ENCODE measurements at places on chromosomes 1 and 21.
A peak's percentile ranks its signal among the peaks of the same experiment; 100 is the strongest.

- no peak for DNase-seq
Observed at GRCh38 chr1:230171356-230172015, 104.4 kb downstream of the GALNT2 start.

GRCh38 chr1:197049100-197049499 is 18.0 kb downstream of the F13B start:
- no peak for DNase-seq

DNA sequence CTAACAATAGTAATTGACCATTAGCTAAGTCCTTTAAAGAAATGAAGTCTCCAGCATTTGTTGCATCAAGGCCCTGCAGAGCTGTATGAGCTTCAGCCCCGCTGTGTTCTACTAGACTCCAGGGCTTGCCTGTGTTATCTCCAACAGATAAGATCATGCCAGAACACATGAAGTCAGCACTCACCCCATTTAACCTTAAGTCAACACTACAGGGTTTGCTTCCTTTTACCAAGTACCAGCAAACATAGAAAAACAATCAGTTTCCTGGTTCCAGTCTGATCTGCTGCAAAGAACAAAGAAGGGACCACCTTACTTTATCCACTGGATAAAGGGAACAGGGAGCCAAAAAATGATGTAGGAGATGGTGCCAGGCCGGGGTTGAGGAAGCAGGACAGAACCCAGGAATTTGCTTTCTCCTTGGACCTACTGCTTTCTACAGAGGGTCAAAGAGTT is 41.3 kb upstream of the ENAH start:
- no peak for DNase-seq

- no peak for DNase-seq
Observed at GRCh38 chr1:228753786-228754360, 18.6 kb downstream of the RHOU start.

DNA sequence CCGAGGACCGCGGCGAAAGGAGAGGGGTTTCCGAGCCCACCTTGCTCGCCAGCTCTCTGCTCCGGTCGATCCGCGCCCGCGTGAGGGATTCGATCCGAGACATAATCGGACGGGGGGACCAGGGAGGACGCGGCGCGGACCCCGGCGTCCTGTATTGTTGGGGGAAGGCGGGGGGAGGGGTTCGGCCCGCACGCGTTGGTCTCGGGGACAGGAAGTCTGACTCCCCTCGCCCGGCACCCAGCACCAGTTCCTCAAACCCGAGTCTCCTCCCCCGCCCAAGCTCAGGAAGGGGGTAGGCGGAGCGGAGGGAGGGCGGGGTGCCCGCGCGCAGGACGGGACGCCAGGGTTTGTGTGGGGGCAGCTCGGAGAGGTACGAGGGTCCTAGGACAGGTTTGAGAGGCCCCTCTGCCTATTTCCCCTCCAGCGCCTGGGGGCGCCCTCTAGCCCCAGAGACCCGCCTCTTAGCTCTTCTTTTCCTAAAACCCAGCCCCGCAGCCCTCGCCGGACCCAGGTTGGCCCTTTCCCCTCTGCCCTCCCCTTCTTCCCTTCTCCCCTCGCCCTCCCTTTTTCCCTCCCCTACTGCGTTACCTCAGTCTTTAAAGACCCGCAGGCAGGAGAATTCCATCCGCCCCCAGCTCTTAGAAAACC is at the start of gene ARHGEF2:
ARHGEF2 (minus strand) TSS at position 223 of the 648 bp plus-strand sequence; CDS start at position 103, 120 bp downstream.
- DNase-seq = peak; percentile 59

GRCh38 chr1:70140343-70140742 is 65.0 kb downstream of the LRRC40 start:
- DNase-seq = no peak

GRCh38 chr1:103112546-103112945 is 4.2 kb upstream of the COL11A1 start:
- DNase-seq = no peak

DNA sequence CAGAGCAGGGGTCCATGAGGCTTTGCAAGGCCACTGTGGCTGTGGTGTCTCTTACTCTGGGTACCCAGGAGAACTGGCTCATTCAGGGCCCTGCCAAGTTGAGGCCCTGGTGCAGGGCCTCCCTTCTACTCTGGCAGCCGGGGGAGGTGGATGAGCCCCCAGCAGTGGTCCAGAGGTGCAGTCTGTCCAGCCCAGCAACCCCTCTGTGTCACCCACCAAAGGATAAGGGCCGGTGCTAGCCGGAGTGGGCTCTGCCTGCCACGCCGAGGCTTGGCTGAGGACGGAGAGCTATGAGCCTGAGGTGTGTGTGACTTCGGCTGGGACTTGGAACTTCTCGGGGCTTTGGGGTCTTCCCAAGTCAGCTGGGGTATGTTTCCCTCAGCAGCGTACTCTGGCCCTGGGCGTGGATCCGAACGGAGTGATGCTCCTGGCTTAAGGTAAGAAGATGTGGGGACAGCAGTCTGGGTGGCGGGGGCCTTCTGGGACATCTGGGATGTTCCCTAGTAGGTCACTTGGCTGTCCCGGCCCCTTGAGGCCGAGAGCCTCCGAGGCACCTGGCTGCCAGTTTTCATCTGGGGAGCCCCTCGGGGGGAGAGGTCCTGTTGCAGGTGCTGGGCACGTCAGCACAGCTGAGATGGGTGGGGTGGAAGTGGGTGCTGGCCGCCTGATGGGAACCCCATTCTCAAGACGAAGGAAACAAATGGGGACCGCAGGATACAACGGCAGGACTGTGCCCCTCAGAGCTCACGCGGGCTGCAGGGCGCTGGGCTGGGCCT is 25.9 kb downstream of the RUNX3 start:
- peak; percentile 37 for DNase-seq

GRCh38 chr1:239426821-239427475 is 40.6 kb downstream of the CHRM3 start:
- DNase-seq = no peak

- no peak for DNase-seq
Observed at GRCh38 chr1:101995984-101996745, 561 bp downstream of the OLFM3 start.

DNA sequence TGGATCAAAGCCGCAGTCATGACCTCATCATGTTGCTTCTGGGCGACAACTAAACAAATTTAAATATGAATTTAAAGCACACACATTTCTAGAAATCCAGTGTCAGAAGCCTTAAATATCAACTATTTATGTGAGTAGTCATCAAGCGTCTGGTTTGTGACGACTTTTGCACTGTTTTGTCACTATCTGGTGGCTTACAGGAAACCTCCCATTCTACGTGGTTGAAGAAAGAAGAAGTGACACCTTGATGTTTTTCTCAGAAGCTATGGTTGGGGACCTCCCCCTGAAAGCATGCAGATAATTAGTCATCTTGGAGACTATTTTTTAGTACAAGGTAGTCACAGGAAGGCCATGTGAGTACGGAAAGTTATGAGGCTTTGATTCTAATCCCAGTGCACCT is 58.5 kb downstream of the TENT5C start:
- DNase-seq = no peak

DNA sequence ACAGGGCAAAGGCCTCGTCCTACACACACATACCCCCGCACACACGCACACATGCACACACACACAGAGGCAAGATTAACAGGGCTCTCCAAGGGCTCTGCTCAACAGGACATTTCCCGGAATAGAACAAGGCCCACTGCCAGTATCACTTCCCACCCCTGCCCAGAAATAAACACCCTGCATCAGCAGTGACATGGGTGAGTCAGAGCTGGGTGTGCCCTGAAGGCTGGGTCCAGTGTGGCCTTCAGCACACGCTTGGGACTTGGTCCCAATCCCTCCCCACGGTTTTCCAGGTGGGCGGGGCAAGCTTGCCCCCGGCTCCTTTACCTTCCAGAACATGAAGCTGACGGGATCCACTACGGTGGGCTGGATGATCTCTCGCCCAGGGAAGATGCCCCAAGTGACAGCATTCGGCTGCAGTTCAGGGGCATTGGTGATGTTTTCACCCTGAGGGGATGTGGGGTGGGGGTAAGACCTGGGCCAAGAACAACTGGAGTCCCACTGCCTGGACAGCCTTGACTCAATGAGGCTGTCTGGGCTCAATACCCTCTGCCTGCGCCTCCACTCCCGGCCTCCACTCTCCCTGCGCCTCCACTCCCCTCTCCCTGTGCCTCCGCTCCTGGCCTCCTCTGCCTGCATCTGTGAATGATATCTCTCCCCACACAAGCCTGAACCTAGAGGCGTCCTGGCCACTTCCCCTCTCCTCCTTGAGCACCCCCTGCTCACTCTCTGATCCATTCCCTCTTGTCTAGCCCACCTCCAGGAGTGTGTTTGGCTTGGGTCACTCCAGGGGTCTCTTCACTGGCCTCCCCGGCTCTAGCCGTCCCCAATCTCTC is 14.7 kb downstream of the MTHFR start:
- no peak for DNase-seq

DNA sequence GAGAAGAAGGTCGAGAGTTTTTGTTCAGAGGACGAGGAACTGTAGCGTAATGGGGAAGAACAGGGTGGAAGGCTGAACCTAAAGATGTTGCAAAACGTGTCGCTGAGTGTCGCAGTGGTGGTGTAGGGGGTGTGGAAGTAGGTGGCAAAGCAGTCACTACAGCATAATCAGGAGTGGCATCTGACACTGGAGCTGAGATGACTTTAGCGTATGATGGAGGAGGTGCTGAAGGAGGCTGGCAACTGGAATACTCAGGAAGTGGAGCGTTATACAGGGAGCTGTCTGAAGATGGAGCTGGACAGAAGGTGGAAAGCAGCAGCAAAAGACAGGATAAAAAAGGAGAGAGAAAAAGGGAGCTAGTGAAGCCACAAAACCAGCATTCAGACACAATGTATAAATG is 89.9 kb upstream of the LBR start:
- DNase-seq = no peak

- no peak for DNase-seq
Observed at GRCh38 chr1:94258873-94259331, 21.5 kb upstream of the ARHGAP29 start.

GRCh38 chr21:43884012-43884860 is 19.2 kb downstream of the AGPAT3 start:
- DNase-seq = no peak

GRCh38 chr1:21614419-21615115 is 54.6 kb downstream of the RAP1GAP start:
- no peak for DNase-seq

- no peak for DNase-seq
Observed at GRCh38 chr1:109392788-109393616, 4.7 kb downstream of the SORT1 start.

DNA sequence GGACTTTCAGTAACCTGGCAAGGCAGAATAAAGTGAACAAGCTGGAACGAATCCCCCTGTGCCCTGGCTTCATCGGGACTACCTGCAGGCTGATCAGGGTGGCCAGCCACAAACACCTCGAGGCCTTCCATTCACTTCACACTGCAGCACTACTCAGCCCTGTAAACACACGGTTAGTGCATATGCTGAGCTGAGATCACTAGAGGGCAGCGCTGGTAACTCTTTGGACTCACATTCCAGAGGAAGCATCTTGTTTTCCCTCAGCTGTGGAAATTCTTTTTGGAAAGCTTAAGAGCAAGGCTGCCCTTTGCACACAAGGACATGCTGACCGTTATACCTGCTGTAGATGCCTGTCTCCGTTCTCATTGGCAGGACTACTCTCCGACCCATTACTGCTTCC is 32.1 kb downstream of the PCSK9 start:
- no peak for DNase-seq

GRCh38 chr1:63914241-63914640 is 140.4 kb downstream of the ROR1 start:
- DNase-seq = no peak

- no peak for DNase-seq
Observed at GRCh38 chr1:206014601-206015000, 9.1 kb downstream of the CTSE start.

DNA sequence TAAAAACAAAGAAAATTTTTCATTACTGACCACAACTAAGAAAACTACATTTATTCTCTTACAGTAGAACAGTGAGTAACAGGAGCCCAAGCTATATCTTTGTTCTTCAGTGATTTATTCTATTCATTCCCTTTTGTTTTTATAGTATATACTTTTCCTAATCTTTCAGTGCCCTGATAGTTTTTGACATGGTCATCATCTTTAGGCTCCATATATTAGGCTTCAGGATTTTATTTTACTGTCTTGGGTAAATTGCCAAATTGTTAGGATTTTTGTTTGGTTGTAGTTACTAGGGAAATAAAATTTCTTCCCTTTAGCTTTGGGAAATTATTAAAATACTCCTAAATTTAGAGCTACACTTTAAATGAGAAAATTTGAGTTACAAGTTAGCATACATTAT is 10.3 kb downstream of the FBXO28 start:
- no peak for DNase-seq

DNA sequence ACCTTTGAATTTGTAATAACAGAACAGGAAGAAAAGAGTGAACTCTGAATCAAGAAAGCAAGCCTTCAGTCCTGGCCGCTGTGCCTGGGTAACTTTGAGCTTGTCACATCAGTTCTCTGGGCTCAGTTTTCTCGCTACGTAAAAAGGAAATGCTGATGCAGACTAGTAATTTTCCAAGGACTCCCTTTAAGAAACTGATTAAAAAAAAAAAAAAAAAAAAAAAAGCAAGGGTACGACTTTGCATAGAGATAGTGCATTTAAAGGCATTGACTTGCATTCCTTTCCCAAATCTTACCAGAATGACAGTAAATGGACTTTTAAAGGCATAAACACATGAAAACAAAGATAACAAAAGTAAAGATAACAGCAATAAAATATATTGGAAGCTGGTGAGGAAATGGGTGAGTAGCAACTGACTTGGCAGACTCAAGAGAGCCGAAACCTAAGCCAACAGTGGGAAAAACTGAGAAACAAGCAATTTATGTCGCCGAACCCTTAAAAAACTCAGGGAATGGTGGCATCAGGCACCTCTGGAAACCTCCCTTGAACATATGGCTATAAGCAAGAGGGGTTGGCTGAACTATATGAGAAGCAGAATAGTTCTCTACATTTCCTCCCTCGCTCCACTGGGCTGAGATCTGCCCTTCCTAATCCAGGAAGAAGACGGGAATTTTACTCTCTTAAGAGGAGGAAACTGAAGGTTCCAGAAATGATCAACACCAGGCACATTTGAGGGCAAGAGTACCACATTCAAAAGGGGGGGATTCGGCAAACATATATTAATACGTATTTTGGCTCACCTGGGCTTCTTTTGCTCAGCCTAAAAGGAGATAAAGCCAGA is 189.2 kb downstream of the CDC7 start:
- no peak for DNase-seq

DNA sequence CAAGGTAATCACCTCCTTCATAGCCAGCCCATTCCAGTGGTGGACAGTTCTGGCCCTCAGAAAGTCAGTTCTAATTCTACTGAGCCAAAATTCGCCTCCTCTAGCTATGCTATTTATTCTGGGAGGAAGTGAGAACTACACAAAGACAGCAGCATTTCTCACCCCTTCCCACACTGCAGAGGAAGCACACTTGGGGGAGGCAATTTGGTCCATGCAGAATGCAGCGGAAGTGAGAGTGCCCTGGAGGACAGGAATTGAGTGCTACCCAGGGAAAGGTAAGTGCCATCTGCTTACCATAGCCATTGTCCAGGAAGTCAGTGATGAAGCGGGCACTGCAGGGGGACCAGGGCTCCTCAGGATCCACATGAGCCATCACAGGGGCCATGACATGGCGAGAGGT is 3.7 kb downstream of the ADAMTS4 start:
- no peak for DNase-seq

All from mesothelial cell of epicardium (in vitro differentiated cells).